ENCODE measurements at places on chromosomes 1 and 21.

- DNase-seq = no peak
These were observed 170.1 kb upstream of the IRF2BP2 start for GRCh38 chr1:234780112-234780511.

- DNase-seq = no peak
These were observed 18.0 kb upstream of the LRRC8D start for GRCh38 chr1:89802841-89803240.

DNA sequence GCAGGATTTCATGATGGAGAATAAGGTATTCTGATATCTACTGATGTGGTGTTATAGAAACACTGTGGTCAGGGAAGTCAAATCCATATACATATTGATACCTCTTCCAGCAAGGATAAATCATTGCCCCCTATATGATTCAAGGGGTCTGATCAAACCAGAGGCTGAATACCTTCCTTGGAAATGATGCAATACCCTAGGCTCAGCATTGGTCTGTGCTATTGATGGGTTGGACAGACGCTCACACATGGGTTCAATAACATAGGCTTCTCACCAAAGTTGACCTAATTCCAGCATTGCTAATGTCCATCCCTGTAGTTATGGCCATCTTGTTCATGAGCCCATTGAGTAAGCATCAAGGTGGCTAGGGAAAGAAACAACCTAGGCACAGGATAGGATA lies 257.0 kb upstream of the USP24 start:
- DNase-seq = no peak

DNA sequence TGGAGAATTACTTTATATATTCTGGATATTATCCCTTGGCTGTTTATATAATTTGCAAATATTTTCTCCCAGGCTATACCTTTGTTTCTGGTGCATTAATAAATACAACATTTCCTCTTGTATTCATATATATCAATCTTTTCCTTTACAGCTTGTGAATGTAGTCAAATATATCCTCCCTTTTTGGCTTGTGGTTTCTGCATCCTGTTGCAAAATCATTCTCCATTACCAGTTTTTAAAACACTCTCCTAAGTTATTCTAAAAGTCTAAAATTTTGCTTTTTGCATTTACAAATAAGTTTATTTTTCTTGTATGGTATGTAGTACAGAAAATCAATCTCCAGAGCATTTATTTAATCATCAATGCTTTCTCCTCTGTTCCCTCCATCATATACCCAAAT lies 909.4 kb downstream of the ADGRL2 start:
- DNase-seq = no peak

GRCh38 chr1:41440321-41441085 lies 44.0 kb downstream of the EDN2 start:
- DNase-seq = no peak

DNA sequence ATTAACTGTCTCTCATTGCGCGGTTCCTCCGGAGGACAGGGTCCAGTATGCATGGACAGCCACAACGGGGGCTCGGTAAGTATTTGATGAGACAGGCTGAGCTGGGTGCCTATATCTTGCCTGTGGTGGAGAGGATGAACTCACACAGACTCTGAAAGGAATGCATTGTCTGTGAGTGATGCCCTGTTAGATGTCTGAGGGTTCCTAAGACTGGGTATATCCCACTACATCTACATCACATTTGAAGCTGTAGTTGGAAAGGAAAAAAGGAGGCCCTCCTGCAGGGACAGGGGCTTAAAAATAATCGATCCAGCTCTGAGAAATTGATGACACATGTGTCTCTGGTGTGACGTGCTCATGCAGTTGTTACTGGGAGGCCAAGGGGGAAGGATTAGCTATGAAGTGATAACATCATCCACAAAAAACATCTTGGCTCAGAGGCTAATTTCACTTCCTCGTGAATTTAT lies 1.9 kb downstream of the ADARB1 start:
- no peak for DNase-seq

DNA sequence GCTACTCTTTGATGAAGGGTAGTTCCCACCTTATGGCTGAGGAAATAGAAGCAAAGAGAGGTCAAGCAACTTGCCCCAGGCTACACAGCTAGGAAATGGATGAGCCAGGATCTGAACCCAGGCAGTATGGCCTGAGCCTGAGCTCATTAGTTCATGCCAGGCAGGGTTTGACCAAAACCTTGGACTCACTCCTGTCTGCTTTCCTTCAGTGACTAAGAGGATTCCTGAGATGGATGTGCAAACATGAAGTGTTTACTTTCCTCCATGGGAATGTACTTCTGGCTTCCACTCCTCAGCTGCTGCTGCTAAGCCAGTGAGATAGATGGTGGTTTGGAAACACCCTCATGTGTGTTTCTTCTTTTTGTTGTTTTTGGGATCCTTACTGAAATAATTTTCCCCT lies 35.1 kb upstream of the ERRFI1 start:
- no peak for DNase-seq

- DNase-seq = no peak
These were observed 78.9 kb downstream of the MAP3K21 start for GRCh38 chr1:233406339-233406960.

DNA sequence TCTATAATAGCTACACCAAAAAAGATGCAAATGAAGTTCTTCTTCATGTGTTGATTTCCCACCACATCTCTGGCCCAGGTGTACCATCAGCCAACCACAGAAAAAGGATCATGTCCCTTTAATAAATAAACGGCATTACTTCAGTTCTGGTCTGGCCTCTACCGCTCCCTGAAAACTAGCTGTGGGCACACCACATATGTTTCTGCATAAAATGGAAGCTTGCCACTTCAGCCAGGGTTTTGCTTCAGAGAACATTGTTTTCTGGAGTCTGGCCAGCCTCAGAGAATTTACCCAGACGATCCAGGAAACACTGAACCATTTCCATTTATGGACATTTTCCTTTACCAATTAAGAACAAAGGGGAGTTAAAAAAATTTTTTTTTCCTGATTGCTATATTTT lies 5.8 kb upstream of the LAMC2 start:
- no peak for DNase-seq

DNA sequence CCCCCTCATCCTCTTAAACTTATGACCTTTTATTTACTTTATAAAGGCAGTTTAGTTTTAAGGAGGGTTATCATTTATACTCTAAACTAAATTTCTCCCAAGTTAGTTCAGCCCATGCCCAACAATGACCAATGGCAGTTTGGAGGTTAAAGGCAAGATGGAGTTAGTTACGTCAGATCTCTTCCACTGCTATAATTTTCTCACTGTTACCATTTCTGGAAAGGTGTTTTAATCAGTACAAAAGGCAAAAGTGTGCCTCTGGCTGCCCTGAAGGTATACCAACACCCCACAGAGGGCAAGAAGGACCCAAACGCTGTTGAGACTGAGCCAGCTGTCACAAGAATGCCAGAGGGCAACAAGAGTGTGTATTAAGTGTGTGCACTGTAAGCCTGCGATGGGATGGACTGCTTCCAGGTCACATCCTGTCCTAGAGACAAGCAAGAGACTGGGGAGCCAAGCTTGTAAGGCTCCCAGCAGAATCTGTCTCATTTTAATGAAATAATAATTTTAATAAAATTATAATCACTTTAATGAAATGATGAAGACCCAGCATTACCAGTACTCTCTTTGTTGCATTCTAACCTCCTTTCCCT lies 32.5 kb upstream of the FAM89A start:
- no peak for DNase-seq

DNA sequence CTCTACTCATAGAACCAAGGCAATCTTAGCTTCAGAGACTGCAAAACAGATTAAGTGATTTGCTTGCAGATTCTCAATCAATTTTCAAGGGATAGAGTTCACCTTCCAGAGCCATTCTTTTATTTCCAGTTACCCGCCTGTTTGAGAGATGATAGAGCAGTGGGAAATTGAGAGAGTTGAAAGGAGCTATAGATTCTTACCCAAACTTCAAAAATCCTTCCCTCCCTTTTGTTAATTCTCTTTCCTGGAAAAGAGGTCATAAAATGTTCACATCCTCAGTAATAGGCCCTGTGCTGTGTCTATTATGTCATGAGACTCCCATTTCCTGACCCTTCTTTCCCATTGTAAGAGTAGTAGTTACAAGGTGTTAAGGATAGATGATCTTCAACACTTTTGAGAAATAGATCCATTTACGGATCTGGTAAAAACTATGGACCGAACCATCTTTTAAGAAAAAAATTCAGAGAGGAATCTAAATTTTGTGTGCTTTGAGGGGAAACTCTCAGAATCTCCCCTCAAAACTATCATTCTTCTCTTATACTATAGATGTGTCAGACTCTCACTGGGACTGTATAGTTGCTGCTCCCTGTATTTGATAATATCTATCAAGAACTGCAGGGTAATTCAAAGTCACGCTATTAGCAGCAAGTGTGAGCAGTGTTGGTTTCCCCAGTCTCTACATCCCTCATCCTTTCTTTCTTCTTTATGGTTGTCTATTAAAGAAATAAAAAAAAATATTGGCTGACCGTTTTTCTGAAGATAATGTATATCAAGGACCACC lies 8.0 kb downstream of the RGS4 start:
- no peak for DNase-seq

DNA sequence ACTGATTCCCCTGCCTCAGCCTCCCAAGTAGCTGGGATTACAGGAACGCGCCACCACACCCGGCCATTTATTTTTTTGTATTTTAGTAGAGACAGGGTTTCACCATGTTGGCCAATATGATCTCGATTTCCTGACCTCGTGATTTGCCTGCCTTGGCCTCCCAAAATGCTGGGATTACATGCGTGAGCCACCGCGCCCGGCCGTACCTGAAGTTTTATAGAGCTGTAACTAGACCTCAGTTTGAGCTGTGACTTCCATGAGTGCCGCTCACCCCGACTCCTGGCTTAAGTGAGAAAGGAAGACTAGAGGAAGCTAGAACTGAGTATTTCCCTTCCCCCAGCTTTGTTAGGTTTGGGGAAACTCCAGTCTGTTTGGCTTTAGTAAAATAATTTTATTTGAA lies 1283.1 kb downstream of the KCNT2 start:
- no peak for DNase-seq

- no peak for DNase-seq
These were observed 157.2 kb downstream of the PLA2G4A start for GRCh38 chr1:186985889-186986491.

All from activated CD4-positive, alpha-beta T cell treated with anti-CD3 and anti-CD28 coated beads for 24 hours (primary cell).